ENCODE measurements at places on chromosomes 1 and 21.

GRCh38 chr1:117671781-117672501 is 66.1 kb downstream of the TENT5C start:
- DNase-seq = no peak

GRCh38 chr1:232627645-232628334 is 2.1 kb downstream of the SIPA1L2 start:
- no peak for DNase-seq

GRCh38 chr1:182301026-182301436 is 90.6 kb downstream of the GLUL start:
- no peak for DNase-seq

DNA sequence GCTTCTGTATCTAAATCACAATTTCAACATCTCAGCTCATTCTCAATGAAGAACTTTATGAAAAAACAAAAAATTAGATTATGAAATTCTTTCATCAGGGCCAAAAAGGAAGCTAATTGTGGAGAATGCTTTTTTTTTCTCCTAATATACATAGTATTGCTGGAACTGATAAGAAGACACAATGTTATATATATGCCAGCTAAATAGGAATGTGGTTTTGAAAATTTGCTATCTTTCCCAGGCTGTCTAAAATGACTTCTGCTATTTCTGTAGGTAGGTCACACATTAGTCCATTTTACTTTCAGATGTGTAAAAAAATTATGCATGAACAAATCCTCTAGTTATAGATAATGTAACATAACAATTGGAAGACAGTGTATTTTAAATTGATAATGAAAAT is 732.9 kb downstream of the RWDD3 start:
- DNase-seq = no peak

GRCh38 chr1:94998114-94998513 is 71.2 kb upstream of the CNN3 start:
- DNase-seq = no peak

DNA sequence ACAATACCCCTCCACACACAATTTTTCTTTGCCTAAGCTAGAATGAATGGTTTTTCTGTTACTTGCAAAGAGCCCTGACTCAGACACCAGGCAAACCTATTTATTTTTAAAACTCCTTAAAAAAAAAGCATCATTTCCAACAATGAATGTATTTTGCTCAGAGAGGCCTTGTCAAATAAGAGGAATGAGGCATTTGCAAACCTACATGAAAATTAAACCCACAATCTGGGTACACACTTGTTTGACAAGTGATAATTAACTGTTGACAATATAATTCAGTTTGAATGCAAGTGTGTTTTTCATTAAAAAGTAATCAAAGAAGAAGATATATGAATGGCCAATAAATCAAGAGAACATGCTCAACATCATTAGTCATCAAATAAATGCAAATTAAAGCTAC is 339.5 kb downstream of the PTPRU start:
- no peak for DNase-seq

DNA sequence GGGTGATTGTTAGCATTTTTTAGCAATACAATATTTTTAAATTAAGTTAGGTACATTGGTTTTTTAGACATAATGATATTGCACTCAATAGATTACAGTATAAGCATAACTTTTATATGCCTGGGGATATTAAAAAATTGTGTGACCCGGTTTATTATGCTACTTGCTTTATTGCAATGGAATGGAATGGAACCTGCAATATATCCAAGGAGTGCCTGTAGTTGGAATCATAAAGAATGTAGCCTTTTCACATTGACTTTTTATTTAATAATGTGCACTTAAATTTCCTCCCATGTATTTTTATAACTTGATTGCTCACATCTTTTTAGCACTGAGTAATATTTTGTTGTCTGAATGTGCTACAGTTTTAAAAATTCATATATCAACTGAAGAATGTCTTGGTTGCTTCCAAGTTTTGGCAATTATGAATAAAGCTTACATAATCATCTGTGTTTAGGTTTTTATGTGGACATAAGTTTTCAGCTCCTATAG is 49.2 kb downstream of the CAMSAP2 start:
- no peak for DNase-seq

DNA sequence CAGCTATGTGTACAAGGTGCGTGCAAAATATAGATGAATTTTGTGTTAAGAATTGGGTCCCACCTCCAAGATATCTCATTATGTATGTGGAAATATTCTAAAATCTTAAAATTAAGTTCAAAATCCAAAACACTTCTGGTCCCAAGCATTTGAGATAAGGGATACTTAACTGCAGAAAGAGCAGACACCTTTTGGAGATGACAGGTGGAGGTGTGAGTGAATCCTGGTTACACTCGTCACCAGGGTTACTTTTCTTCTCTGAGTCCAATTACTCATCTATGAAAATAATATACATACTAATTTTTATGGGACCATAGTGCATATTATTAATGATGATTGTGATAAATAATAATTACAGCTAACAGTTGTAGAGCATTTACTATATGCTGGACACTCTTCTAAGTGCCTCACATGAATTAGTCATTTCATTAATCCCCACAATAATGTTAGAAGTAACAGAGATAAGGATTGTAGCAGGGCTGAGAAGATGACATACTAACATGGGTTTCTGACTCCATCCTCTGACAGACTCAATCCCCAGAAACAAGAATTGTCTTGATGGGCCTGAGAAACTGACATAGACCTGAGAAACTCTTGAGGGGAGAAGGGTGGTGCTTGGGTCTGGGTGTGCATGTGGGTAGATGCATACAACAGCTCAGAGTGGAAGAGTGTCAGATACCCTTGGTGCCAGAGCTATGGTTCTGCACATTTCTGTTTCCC is 8.3 kb upstream of the FASLG start:
- DNase-seq = no peak

GRCh38 chr1:35539073-35539823 is 18.0 kb downstream of the KIAA0319L start:
- no peak for DNase-seq

DNA sequence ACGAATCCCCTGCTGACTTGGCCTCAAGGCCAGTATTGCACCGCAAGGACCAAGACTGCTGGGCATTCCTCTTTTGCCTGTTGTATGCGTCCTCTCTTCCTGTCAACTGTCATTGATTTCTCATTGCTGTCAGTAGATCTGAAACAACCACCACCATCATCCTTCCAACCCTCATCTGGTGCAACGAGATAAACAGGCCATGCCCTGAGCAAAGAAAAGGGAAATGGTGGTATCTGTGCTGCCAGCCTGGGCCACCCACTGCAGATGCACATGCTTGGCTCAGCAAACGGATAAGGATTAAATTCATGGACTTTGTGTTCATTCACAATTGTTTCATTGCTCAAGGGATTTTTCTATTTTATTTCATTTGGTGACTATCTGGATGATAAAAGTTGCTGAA is 13.6 kb downstream of the OXCT2 start:
- DNase-seq = no peak

DNA sequence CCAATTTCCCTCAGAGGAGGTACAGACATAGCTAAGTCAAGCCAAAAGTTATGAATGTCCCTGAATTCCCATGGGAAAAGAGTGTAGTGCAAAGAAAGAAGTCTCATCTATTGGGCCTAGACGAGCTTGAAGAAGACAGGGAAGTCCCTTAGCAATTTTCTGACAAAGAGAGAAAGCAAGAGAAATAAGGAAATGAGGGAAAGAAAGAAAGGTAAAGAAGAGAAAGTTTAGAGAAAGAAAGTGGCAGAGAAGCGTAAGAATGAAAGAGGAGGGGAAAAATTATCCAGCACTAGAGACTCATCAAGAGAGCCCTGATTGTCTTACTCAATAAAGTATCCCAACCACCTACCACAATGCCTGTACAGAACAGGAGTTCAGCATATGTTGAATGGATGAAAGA is 40.6 kb upstream of the FOXD3 start:
- no peak for DNase-seq

DNA sequence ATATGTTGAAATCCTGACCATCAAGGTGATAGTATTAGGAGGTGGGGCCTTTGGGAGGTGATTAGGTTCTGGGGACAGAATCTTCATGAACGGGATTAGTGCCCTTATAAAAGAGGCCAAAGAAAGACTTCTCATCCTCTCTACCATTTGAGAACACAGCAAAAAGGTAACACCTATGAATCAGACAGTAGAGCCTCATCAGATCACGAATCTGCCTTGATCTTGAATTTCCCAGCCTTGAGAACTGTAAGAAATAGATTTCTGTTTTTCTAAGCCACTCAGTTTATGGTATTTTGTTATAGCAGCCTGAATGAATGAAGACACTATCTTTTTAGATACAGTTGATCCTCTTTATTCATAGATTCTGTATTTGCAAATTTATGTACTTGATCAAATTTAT is 206.9 kb upstream of the EDN2 start:
- DNase-seq = no peak

DNA sequence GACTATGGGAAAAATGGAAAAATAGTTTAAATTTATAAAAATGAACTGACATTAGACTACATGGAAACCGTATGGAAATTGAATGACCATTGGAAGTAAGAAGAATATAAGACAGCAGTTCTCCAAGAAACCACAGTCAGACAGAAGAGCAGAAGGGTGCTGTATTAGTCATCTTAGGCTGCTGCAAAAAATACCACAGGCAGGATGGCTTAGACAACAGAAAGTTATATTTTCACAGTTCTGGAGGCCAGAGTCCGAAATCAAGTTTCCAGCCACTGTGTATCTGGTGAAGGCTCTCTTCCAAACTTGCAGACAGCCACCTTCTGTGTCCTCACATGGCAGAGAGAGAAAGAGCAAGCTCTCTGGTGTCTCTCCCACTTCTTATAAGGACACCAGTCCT is 175.2 kb downstream of the DSCAM start:
- no peak for DNase-seq

- no peak for DNase-seq
Observed at GRCh38 chr1:232238009-232238408, 391.9 kb downstream of the SIPA1L2 start.

DNA sequence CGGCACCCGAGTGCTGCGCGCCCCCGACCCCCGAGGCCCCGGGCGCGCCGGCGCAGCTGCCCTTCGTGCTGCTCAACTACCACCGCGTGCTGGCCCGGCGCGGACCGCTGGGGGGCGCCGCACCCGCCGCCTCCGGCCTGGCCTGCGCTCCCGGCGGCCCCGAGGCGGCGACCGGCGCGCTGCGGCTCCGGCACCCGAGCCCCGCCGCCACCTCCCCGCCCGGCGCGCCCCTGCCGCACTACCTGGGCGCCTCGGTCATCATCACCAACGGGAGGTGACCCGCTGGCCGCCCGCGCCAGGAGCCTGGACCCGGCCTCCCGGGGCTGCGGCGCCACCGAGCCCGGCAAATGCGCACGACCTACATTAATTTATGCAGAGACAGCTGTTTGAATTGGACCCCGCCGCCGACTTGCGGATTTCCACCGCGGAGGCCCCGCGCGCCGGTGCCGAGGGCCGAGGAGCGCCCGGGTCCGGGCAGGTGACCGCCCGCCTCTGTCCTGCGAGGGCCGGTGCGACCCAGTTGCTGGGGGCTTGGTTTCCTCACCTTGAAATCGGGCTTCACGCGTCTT is 49.0 kb downstream of the SIM2 start:
- DNase-seq = no peak

DNA sequence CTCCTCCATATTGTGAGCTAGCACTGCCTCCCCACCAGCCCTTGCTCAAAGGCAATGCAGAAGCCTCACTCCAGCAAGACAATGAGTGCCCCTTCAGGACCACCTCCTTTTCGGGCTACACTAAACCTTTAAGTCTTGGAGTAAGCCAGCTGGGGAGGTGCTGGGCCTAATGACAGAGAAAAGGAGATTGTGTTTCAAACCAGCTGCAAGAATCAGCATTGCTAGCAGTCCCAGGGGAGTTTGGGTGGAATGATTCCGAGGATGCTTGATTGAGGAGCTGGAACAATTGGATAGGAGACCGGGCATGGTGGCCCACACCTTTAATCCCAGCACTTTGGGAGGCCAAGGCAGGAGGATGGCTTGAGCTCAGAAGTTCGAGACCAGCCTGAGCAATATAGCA is 54.1 kb upstream of the GPR37L1 start:
- DNase-seq = no peak

GRCh38 chr1:221315330-221315729 is 426.6 kb downstream of the DUSP10 start:
- DNase-seq = no peak

DNA sequence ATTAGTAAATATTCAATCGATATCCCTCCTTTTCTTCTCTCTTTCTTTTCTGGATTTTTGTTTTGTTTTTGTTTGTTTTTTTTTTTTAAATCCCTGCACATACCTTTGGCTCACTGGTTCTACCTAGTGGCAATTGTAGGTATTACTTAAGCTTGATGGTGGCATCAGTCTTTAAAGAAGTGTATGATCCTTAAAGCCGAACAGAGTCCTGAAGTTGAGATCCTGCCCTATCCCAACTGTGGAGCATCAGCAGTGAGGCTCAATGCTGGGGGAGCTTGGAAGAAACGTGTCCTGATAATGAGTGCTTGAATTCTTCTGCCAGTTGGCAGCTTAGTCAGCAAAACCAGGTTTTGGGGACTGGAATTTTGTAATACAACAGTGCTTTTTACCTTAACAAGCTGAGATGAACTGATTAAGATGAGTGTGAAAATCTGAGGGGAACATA is 60.8 kb downstream of the FASLG start:
- DNase-seq = no peak

DNA sequence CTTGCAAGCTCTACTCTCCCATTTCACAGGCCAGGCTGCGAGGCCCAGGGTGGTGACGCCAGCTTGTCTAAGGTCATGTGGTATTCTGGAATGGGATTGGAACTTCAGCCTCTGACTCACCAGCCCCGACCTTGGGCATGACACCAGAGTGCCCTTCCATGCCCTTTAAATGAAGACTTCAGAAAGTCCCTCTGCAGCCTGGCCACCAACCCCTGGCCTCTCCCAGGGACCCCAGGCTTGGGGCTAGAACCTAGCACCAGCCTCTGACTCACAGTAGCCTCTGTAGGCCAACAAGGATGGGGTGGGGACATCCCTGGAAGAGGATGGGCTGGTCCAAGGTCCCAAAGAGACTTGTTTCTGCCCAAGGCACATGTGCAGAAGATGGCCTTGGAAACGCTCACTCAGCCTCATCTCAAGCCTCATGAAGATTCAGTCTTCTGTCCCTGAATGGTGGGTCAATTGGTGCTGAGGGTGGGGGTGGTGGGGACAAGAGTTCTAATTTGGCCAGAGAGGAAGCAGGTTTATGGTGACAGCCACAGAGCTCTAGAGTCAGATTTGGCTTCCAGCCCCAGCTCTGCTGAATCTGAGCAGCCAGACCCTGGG is 36.1 kb upstream of the RUNX3 start:
- peak; percentile 41 for DNase-seq
